ENCODE measurements at places on chromosomes 3 and 15.

GRCh38 chr3:100954199-100954935 is 38.9 kb downstream of the ABI3BP start:
- no peak for DNase-seq

- DNase-seq = no peak
Measured at GRCh38 chr3:63654211-63654610, 1.7 kb downstream of the SNTN start.

GRCh38 chr15:33844186-33844585 is 124.1 kb upstream of the CHRM5 start:
- no peak for DNase-seq

GRCh38 chr3:4742359-4742758 is 236.9 kb upstream of the BHLHE40 start:
- no peak for DNase-seq

- DNase-seq = no peak
Measured at GRCh38 chr15:89631902-89632264, 23.4 kb downstream of the KIF7 start.

Data from DMS53 (cell line).